ENCODE measurements at places on chromosomes 2 and 18.

DNA sequence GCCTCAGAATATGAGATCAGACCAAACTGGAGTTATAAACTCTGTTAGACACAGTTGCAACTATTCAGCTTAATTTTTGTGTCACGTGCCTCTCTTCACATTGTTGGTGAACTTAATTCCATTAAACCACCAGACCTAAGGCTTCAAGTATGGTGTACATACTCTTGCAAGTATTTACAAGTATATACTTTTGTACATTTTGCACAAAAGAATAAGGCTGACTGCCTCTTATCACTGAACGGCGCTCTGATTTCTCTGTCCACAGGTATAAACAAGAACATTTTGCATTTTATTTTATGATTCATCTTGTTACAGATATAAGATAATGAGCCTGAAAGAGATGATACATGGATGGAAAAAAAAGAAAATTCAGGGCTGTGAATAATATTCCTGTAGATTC, 269.7 kb upstream of the ACVR2A start:
- no peak for DNase-seq

- no peak for DNase-seq
Measured at GRCh38 chr2:224723586-224724217, 7.5 kb upstream of the CCDC195 start.

- no peak for DNase-seq
Measured at GRCh38 chr2:163132850-163133249, 294.3 kb upstream of the KCNH7 start.

- DNase-seq = no peak
Measured at GRCh38 chr18:54812885-54813284, 15.4 kb upstream of the RAB27B start.

DNA sequence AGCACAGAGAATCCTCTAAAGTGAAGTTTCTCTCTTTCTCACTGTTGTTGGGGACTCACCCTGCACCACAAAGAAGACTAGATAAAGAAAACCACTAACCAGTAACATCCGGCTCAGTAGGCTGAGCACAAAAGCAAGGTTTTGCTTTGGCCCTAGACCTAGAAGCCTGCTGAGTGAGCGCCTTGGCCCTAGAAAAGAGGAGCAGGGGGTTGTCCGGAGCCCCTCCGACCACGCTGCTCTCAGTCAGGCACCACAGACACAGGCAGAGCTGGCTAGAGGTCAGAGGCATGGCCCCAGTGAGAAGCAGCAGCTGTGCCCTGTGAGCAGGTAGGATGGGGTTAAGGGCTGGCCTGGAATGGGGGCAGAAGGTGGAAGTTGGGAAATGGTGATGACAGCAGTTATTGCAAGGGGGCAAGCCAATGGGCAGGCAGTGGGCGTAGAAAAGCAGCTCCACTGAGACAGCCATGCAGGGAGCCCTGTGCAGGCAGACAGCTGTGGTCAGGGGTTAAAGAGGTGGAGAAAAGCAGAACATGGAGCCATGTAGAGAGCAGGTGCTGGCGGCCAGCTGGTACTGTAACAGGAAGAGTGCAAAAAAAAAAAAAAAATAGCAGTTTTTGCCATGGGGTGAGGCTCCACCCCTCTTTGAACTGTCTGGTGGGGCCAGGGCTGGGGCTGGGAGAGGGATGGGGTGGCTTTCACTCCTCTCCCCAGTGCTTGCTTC, 36.9 kb upstream of the SLC14A1 start:
- DNase-seq = no peak

DNA sequence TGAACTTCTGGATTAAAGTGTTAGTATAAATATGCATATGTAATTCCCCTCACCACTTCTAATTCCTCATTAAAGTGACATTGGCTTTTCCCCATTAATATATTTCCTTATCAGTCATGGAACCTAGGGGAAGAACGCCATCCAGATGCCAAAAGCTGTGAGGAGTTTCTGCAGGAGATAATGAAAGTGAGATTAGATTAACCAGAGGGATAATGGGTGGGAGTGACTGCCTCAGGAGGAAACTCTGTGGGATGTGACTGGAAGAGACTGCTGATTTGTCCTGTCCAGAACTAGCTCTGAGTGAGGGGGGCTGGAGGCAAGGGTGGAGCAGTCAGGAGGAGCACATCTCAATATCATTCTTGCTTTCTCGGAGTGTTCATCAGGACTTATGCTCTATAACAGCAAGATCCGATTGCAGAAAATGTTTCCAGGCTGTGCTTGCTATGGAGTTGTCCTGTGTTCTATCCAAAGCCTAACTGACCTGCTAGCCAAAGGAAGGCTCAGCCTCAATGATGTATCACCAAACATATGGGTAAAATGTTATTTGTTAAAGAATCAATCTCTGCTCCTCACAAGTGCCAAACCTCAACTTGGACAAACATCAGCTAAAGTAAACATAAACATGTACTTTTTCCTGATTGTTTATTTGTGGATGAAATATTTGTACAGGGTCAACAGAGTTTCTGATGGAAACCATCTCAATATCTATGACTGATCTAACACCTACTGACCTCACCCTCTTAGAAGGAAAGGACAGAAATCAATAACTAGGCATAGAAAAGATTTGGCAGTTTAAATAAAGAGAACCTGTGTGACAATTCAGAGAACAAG, 118.5 kb downstream of the ASXL3 start:
- no peak for DNase-seq

DNA sequence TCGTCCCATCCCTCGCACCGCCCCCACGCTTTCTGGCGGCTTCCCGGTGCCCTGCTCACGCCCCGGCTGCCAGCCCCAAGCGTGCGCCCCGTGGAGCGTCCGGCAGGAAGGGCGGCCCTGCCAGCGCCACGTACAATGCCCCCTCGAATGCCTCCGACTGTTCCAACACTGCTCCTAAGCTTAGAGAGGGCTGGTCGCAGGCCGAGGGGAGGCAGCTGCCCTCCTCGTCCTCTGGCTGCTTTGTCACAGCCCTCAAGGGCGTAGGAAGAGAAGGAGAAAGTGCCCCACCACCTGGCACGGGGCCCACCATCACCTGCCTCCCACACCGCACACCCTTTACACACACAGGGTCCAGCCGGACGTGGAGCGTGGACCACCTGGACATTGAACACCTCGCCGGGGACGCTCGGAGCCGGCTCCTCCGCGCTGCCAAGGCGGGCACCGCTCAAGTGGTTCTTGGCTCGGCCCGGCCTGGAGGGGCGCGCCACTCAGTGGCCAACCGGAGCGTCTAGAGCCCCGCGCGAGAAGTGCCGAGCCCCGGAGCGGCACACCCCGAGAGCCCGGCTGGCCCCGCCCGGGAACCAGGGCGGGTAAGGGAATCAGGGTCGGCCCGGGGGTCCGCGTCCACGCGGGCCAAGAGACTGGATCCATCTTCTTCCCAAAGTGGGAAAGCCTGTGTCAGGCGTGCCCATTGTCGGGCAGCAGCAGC, 830 bp downstream of the DNER start:
- no peak for DNase-seq

GRCh38 chr2:26979741-26980140, 9.3 kb downstream of the MAPRE3 start:
- DNase-seq = no peak

DNA sequence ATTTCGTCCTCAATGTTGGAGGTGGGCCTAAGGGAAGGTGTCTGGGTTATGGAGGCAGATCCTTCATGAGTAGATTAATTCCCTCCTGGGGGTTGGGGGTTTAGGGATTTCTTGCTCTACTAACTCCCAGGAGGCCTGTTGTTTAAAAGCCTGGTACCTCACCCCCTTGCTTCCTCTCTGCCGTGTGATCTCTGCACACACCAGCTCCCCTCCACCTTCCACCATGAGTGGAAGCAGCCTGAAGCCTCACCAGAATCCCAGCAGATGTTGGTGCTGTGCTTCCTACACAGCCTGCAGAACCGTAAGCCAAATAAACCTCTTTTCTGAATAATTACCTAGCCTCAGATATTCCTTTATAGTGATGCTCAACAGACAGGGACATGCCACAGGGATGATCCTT, 141.5 kb downstream of the ZNF516 start:
- DNase-seq = no peak

- no peak for DNase-seq
Measured at GRCh38 chr2:225668606-225669266, 269.2 kb downstream of the NYAP2 start.

- DNase-seq = no peak
Measured at GRCh38 chr18:35497027-35497369, 762 bp downstream of the INO80C start.

GRCh38 chr2:207231106-207231865, 65.5 kb upstream of the KLF7 start:
- DNase-seq = no peak

- no peak for DNase-seq
Measured at GRCh38 chr18:59012815-59013705, 126.6 kb upstream of the SEC11C start.

DNA sequence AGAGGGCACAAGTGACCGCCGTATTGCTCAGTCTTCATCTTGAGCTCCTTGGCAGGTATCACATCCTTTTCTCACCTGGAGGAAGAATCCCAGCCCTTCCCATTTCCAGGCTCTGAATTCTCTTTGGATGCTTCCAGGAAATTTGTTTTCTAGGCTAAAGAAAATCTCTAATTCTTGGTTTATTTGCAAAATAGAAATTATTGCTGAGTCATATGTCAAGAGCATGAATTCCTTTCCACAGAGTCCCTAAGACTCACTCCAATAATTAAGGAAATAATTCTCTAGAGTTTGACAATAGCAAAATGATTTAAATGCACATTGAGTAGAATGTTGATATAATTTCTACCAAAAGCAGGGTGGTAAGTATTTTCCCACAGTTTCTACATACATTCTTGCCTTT, 16.3 kb upstream of the CCDC68 start:
- no peak for DNase-seq

DNA sequence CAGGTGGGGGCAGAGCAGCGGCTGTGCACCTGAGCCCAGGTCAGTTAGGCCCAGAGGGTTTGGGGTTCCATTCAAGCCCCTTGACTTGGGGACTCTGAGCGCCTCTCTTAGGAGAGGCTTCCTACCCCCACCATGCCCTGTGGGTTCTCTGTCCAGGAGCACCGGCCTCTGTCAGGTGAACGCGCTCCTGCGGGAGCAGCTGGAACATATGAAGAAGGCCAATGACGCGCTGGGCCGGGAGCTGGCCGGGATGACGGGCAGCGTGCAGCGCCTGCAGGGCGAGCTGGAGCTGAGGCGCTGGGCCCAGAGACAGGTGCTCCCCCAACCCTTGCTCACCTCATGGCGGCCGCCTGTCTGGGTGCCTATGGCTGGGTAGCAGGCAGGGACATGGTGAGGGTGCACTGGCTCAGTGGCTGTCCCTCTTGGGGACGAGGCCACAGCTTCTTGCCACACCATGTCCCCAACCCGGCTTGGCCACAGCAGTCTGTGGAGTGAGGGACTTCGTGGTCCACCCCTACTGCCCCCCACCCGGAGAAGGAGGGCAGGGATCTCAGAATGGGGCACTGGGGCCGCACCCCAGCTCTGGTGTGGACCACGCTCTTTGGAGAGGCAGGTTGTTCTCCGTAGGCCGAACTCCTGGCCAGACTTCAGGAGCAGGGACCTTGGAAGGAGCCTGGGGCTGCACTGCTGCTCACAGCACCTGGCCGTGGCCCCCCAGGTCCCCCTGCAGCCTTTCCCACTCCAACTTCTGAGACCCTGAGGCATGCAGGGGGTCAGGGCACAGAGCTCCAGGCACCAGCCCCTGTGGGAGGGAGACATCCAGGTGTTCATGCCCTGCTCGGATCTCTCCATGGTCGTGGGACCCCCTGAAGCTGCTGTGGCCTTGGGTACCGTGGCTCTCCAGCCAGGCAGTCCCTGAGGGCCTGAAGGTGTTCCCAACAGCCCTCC, 19.7 kb downstream of the CROCC2 start:
- no peak for DNase-seq

DNA sequence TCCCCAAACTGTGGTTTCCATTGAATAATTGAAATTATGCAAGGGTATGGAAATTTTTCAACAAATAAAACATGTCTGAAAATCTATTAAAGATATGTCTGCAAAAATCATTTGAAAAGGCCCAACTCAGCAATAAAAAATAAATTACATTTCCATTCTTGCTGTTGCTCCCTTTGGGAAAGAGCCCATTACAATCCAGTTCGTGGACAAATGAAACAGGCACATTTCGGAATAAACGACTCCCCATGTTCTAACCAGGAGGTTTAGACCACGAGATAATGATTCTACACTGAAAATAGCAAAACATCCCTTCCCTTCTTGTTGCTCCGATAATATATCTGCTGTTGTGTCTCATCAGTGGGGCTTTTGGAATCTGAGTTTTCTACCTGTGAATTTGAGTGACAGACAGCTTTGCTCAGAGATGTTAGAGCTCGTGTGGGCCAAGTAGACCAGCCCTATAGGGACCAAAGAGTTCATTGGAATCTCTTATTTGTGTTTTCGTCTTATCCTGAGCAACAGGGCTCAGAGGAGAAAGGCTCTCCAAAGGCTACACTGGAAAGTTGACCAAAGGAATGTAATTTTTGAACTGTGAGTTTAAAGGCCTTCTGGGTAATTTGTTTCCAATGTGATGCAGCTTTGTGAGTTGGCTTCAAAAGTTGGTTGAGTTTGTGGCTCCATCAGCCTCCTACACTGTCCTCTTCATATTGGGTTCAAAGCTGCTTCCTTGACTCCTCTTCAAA, 119.5 kb downstream of the ACTR3 start:
- DNase-seq = no peak

GRCh38 chr18:65754121-65754520, 3.3 kb downstream of the CDH7 start:
- DNase-seq = no peak

DNA sequence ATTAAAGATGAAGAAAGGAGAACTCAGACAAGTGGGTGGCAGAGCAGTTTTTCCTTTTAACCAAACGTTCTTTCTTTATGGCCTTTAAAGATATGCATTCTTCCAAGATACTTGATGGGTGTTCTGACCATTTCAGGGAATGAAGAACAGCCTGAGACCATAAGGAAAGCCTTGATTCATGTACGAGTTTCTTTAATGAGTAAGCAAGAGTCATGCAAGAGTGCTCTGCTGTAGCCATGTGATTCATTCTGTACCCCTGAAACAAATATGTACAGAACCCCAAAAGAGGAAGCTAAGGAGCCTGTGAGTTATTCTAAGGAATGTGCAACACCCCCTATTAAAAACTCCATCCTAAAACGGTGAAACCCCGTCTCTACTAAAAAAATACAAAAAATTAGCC, 372.8 kb downstream of the MTX2 start:
- DNase-seq = no peak

DNA sequence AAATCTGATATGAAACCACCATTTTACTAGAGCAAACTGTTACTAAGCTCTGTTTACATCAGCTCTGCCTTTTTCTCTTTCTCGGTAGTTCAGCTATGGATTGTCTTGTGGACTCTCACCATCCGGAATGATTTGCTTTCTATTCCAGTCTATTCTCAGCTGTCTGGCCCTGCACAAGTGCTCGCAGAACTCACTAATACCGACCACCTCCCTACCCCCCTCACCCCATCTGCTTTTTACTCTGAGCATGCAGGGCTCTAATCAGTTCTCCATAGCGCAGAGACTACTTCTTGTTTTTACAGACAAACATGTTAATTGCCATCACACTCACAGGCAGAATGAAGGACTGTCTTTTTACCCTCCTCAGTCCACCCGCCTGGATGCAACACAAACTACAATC, 180.7 kb upstream of the POU3F3 start:
- no peak for DNase-seq

- no peak for DNase-seq
Measured at GRCh38 chr2:218961651-218962570, 2.4 kb downstream of the CDK5R2 start.

GRCh38 chr2:114929225-114929624, 486.8 kb downstream of the DPP10 start:
- no peak for DNase-seq

Measured in stimulated activated CD4-positive, alpha-beta T cell treated with anti-CD3 and anti-CD28 coated beads, TNF-alpha, amount 100 ng/mL, for 48 hours (primary cell).